NCI-H1417 treated with DMSO at 0.1 percent for 48 hours (cell line): ENCODE measurements at places on chromosomes 2 and 18.

GRCh38 chr2:138228101-138228500, 263.8 kb downstream of the HNMT start:
- no peak for DNase-seq

DNA sequence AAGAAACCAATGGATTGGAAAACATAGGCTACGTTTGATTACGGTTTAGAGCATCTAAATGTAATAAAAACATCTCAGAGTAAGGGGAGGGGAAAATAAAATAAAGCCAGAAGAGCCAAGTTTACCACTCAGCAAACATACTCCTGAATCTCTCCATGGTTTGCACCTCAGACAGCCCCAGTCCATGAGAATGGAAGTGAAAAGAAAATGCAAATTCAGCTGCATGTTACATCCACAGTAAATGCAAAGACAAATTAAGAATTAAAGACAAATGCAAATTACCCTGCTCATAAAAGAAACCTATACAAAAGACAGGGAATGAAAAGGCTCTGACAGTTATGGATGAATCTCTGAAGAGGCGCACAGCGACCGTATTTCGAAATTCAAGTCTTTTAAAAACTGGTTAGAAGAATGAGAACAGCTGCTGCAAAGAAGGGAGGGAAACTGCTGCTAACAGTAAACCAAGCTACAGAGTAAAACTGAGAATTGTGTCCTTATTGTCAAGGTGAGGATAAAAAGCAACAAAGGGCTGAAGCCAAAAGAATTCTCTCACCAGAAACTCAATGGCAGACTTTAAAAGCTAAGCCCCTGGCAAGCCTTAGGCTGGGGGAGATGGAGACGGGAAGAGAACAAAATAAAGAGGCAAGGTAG, 197.9 kb upstream of the ACVR2A start:
- DNase-seq = no peak

- no peak for DNase-seq
Observed at GRCh38 chr2:142586693-142587580, 290.5 kb upstream of the KYNU start.

DNA sequence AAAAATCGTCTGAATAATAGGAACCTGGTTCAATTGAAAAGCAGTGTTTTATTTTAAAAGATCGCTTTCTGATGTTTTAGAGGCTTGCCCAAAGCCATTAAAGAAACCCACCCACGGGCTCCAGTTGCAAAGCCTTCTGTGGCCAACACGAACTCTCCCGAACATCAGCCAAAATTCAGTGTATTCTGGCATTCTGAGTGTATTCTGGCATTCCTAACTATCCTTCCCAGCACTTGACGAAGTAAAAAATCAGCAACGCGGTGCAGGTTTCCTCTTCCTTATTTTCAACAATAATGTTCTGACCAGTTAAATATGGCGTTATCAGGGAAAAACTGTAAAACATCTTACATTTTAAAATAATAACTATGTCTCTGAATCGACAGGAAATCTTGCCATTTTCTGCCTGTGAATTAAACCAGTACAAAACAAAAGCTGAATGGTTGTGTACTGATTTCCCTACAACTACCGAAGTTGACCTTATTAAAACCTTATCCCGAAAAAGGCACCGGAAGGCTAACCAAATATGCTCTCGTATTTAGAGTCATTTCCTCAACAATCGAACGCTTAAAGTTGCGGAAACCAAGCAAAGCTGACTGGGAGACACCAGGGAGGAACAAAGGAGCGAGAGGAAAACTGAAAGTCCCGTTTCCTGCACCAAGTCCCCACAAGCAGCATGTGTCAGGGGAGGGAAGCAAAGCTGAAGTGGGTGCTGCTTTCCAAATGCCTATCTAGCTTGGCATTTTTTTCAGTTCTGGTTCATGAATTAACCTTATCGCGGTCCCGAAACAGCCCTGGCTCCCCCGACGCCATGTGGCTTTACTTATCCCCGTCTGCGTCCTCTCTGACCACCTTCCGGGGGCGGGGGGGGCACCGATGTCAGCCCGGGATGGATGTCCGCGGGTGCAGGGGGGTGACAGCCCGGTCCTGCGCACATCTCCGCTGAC, 44.3 kb downstream of the ZNF516 start:
- no peak for DNase-seq

- DNase-seq = no peak
Observed at GRCh38 chr2:241903121-241904010, 33.8 kb downstream of the RTP5 start.

DNA sequence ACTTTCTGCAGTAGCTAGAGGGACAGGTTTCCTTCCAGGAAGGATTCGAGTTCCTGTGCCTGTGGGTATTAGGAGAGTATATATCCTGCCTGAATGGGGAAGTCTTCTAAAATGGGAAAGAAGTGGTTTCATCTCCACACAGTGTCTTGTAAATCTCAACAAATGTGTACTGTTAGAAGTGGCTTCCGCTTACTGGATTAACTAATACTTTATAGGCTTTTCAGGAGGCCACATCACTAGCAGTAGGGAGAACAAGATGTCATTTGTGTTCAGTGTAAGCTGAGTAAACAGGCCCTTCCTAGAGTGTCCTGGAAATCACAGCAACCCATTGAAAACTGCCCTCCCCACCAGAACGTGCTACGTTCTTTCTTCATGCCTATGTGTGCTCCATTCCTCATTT, 12.5 kb upstream of the POLR1B start:
- no peak for DNase-seq

DNA sequence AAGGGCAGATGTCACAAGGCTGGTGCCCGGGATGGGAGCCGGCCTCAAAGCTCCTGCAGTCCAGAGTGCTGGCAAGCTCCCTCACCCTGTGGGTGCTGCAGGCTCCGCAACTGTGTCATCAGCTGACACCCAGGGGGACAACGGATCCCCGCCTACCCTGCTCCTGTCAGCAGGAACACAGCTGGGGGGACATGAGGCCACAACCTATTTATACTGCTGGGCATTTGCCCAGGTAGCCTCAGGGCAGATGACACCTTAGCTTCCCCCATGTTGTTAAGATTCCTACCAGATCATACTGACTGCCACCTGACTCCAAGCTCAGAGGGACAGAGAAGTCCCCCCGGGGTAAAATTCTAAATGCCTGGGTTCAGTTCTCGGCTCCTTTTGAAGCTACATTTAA, 1.2 kb downstream of the ANKRD23 start:
- no peak for DNase-seq

DNA sequence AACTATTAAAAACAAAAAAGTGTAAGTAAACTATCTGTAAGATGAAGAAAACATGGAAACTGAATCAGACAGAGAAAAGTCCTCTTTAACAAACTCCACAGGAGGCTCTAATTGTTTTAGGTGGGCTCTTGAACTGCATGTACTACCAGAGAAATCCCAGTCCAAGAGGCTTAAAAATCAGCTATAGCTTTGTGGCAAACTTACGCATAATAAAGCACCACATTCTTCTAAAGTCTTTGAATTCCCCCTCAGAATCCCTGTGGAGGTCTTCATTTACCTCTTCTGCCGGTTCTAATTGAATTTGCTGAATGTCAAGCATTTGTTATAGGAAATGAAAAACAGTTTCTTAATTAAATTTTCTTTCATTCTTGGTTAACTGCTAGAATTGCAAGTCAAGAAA, 40.8 kb downstream of the CHN1 start:
- DNase-seq = no peak
